Renal cortex interstitium (tissue), 15 donors: ENCODE measurements at places on chromosomes 3 and 15.

DNA sequence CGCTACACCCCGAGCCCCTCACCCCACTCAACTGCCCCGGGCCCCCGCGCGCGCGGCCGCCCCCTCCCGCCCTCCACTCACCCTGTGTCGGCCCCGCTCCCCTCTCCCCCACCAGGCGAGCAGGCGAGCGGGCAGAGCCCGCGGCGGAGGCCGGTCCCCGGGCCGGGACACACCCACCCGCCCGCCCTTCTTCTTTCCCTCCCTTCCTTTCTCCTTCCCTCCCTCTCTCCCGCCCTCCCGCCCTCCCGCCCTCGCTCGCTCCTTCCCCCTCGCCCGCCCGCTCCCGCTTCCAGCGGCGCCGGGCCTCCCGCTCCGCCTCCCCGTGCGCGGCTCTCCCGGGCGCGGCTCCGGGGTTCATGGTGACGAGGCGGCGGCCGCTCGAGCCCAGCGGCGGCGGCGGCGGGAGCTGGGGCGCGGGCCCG is at the start of gene CTDSPL:
TSS of gene CTDSPL (plus strand) at position 261 of the 422 bp plus-strand sequence. CDS start 320 bp downstream, outside the sequence.
- DNase-seq = no peak

DNA sequence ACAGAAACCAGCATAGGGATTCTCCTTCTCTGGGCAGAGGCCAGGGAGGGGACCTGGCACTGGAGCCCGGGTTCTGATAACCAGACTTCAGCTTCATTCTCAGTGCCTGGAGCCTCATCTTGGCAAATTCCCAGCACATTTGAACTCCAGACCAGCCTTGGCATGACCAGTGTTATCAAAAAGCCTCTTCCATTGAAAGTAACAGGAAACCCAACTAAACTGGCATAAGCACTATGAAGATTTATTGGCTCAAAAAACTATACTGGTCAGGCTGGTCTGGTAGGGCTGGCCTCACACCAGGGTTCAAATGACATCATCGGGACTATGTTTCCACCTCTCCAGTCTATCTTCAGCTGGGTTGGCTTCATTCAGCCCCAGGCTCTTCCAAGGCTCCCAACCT is 48.1 kb upstream of the THUMPD3 start:
- no peak for DNase-seq

- DNase-seq = no peak
Observed at GRCh38 chr3:46626039-46626438, 13.7 kb downstream of the FAM240A start.

- DNase-seq = no peak
Observed at GRCh38 chr15:41423979-41424659, 7.2 kb downstream of the RTF1 start.

DNA sequence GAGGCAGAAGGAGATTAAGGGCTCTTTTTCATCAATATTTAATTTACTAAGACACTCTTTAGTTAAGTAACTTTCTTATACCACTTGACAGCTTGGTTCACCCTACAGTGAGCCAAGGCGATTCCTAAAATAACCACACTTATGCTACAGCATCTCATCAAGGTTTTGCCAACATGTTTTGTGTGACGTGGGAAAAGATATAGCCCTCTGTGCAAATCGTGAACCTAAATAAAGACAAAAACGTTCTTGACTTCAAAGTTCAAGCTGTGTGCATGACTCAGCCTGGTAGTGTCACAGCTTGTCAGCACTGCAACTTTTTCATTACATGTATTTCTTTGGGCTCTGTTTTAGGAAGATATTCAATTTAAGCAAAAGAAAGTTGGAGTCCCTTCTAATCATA is 297.0 kb upstream of the EPHA3 start:
- DNase-seq = no peak

DNA sequence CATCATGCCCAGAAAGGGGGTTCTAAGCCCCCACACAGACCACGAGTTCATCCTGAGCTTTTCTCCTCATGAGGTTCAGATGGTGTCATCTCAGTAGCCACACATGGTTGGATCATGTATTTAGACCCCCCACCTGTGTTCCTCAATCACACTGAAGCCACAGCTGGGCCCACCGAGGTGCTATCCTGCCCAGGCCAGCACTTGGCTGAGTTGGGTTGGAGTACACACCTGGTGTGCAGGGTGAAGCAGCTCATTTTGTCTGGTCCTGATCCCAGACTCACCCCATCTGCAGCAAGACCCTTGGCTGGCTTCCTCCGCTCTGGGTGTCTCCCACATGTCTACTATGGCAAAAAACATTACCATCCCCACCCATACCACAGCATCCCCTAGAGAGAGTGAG is 41.9 kb downstream of the ACAA1 start:
- DNase-seq = no peak

DNA sequence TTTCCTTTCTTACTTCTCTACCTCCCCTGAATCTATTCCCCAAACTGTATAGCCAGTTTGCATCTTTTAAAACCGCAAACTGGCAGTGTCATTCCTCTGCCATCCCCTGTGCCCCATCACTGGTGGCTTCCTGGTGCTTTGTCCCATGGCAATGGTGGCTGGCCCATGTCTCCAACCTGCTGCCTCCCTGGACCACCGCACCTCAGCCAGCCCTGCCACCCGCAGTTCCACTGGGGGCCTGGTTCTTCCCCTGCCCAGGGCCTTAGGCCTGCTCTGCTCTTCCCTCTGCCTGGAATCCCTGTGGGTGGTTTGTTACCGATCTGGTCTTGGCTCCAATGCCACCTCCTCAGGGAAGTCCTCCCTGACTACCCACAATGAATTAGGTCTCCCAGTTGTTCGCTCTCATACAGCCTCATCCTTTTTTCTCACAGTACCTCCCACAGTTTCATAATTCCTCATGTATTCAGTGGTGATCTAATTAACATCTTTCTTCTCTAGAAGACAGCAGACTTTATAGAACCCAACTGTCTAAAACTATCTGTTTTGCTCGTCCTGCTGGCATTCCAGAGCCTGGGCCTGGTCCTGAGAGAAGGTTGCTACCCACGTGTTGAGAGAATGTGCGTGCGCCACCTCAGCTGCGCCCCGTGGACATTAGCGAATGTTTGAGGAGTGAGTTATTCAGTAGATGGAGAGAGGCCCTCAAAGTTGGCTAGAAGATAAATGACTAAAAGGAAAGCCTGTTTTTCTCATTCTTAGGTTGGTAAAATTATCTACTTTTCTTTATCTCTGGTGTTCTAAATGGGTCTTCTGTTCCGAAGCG is 130.1 kb downstream of the DNAJB8 start:
- DNase-seq = no peak

GRCh38 chr3:160005004-160005403 is 16.4 kb downstream of the IL12A start:
- DNase-seq = no peak

DNA sequence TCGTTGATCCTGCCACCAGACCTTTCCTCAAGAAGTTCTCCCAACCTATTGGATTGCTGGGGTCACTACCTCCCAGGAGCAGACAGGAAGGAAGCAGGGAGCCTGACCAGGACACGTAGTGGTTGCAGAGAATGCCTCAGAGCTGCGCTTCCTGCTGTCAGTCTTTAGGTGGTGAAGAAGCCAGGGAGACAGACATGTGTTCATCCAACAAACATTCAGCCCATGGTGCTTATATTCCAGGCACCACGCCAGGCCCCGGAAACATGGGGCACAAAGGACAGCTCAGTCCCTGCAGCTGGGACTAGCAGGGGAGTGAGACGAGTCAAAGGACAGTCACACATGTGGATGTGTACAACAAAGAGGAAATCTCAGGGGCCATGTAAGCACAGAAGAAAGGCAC is 26.0 kb upstream of the CORO2B start:
- DNase-seq = no peak

DNA sequence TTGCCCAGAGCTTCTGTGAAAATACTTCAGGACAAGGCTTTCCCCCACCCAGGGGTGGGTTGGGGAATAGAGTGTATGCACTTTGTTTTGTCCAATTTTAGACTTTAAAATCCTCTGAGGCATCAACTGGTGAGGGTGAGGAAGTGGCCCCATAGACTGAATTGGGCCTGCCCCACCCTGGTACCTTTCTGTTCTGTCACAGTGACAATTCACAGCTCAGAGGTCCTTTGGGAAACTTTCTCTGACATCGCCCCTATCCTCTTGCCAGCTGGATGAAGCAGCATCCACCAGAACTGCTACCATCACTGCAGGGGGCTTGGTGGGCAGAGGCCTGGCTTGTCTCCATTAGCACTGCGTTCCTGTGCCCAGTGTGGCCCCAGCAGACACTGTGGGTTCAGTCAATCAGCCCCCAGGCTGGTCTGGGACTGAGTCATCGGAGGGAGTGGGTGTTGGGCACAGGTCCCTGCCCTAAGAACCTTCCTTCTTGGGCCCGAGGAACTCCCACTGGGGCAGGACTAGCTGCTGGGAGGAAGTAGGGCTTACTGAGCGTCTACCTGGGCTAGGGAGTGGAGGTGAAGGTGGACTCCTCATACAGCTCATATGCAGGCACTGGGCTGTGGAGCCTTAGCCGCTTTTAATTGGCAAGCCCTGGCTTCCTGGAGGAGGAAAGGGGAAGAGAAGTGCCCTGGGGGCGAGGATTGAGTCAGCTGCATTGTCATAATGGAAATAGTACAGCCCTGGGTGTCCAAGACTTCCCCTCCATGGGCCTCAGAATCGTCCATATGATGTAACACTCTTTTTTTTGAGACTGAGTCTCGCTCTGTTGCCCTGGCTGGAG is 1.5 kb upstream of the PPM1M start:
- DNase-seq = no peak

DNA sequence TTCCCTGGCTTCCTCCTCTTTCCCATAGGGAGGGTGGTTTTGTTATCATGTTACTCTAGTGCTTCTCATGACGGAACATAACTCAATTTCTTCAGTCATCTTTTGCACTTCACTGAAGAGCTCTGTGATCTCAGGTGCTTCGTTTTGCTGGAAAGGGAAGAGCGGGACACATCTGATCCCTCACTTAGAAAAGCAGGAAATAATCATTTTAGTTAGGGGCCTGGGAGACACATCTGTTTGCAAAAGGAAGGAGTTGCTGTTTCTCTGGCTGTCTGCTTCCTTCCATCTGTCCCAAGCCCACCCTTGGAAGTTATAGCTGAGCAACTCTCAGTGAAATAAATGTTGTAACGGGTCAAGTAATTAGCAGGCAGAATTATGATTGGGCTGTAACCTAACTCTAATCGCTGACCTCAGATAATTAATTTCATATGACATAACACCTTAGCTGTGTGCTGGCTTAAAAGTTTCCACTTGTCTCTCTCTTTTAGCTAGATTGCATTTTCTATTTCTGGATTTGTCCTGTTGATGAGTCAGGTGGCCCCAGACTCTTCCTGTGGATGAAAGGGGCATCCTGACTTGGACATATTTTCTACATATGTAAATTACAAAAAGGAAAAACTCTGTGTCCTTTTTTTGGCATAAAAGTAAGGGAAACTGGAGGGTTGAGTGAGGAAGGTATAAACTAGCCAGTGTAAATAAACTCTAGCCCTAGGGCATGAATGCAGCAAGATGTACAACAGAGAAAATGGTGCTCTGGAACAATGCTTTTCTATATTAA is 11.0 kb upstream of the FILIP1L start:
- DNase-seq = no peak

GRCh38 chr3:11245827-11246662 is 26.2 kb upstream of the ATG7 start:
- no peak for DNase-seq

DNA sequence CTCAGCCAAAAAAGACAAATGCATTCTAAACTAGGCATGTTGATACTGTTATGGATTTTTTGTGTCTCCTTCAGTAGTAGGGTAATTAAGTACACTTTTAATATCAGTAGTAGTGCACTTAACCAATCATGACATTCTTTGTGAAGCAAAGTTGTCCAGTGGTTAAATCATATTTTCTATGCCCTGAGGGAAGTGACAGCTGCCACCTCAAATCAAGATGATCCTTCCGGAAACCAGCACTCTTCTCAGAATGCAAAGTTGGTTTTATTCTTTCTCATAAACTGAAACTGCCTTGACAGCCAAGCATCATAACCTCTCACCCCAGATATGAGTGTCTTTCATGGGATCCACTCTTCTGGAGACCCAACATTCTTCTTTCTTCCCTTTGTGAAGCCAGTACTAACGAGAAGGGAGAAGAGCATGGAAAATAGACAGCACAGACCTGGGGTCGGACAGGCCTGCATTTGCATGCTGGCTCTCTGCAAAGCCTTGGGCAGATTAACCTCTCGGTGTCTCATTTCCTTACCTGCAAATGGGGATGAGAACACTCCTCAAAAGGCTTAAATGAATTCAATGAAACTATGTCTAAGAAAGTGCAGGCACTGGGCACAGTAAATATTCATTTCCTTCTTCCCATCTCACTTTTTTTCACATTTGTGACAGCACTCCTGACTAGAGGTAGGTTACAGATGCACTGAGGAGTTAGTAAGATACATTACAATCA is 13.2 kb downstream of the AAGAB start:
- DNase-seq = no peak

- no peak for DNase-seq
Observed at GRCh38 chr3:37163262-37164015, 10.9 kb downstream of the LRRFIP2 start.

GRCh38 chr3:169288553-169288952 is 375.0 kb downstream of the MECOM start:
- DNase-seq = no peak

GRCh38 chr3:112136959-112137693 is 4.1 kb upstream of the GCSAM start:
- peak; percentile 46 for DNase-seq

- no peak for DNase-seq
Observed at GRCh38 chr3:106176734-106177133, 307.9 kb upstream of the CBLB start.

- no peak for DNase-seq
Observed at GRCh38 chr15:40929660-40930429, 705 bp downstream of the DLL4 start.

DNA sequence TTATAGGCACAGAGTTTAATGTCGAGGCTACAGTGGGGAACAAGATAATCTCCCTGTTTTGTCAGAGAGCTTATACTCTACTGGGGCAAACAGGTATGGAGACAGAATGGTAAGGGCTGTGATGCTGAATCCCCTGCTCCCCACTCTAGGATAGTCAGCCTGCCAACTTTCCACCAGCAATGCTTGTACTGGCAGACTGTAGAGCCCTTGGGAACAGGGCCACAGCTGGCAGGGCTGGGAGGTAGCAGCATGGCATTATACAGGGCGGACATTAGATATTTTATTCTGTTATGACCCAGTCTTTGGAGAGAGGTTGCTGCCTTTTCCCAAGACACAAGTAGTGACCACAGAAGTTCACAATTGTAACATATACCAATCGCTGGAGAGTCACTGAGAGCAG is 91.2 kb downstream of the ARRDC4 start:
- DNase-seq = no peak

DNA sequence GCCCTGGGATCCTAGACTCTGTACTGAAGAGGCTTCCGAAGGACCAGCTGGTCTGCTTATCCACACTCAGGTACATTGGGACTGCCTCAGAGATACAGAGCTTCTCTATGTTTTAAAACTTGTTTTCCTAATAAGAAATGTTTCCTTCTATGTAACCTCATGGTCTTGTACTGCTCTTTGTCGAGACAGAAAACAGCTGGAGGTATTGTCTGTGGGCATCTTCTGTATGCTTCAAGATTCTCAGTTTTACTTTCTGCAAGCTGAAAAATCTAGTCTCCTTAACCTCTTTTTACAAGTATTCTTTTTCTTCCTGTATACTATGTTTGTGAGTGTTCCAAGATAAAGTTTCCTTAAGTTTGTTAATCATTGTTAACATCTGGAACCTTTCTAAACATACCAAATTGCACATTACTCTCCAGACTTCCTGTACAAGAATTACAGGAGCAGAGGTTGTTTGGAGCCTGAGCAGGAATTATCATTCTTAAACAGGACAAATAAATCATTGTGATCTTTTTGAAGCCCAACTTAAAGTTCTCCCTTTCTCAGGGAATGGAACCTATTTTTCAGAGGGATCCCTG is 358.3 kb upstream of the CFAP20DC start:
- no peak for DNase-seq

GRCh38 chr3:81788044-81788443 is 26.6 kb upstream of the GBE1 start:
- no peak for DNase-seq

- no peak for DNase-seq
Observed at GRCh38 chr15:39156646-39157250, 424.1 kb upstream of the THBS1 start.
